Immature natural killer cell (primary cell): ENCODE measurements at places on chromosomes 7 and 10. TPM values are rescaled to one million over a fixed set of nuclear protein-coding genes. Genes with fewer than 3 reads are reported as not detected.
A peak's percentile ranks its signal among the peaks of the same experiment; 100 is the strongest.

The GPR146 gene
- 1.9 TPM for polyA plus RNA-seq

The FGFBP3 gene
- polyA plus RNA-seq: 0.48 TPM

The VENTX gene
- polyA plus RNA-seq: 0.24 TPM

The TBC1D12 gene
- 0.64 TPM for polyA plus RNA-seq

The THSD7A gene
- not detected for polyA plus RNA-seq

DNA sequence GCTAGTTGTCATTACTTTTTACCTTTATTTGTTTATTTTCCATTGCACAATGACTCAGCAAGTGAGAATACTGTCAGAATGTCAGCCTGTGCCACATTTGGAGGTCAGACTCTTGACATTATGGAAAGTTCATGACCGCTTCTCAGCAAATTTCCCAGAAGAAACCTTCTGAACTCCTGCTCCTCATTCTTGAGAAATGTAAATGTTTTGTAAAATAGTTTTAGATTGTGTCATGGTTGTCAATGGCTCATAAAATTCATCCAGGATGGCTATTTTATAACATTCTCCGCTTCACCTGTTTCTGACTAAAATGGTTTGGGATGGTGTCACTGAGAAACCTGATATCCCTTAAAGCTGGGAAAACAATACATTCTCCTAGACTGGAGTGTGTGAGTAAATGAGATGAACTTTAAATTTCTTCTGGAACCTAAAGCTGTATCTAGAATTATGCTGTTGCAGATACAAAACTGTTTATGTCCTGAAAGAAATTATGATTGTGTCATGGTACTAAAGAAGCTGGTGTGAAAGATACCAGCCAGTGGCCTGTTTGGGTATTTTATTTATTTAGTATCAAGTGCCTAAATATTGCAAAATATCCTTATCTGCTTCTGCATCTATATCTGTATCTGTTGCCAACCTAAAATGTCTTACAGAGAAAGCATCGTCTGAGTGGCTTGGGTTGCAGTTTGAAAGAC, 671.7 kb downstream of the GATA3 start:
- peaks cover 2% of the 10 kb centered on the region for H3K27me3 ChIP-seq
- H3K27ac ChIP-seq: no peak overlapping the region
- no peaks in the 10 kb centered on the region for H3K36me3 ChIP-seq
- no peak for DNase-seq

DNA sequence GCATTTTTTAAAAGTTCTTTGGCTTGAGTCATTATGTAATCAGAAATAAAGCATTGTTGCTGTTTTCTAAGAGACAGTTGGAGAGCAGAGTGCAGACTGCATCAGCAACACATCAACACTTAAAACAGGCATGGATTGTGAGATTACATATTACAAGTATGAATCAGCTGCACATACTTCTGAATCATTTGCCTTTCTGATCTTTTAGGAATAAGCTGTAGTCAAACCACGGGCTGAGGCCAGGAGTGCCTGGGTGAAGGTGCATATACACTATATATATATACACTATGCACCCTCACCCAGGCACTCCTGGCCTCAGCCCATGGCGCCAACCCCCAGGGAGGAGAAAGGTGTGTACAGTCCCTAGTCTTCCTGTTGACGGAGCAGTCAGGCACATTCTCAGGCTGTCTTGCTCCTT, 52.4 kb upstream of the DLX6 start:
- no peak overlapping the region for H3K27ac ChIP-seq
- H3K4me1 ChIP-seq: no peaks in the 10 kb centered on the region
- no peak overlapping the region for H3K4me3 ChIP-seq

DNA sequence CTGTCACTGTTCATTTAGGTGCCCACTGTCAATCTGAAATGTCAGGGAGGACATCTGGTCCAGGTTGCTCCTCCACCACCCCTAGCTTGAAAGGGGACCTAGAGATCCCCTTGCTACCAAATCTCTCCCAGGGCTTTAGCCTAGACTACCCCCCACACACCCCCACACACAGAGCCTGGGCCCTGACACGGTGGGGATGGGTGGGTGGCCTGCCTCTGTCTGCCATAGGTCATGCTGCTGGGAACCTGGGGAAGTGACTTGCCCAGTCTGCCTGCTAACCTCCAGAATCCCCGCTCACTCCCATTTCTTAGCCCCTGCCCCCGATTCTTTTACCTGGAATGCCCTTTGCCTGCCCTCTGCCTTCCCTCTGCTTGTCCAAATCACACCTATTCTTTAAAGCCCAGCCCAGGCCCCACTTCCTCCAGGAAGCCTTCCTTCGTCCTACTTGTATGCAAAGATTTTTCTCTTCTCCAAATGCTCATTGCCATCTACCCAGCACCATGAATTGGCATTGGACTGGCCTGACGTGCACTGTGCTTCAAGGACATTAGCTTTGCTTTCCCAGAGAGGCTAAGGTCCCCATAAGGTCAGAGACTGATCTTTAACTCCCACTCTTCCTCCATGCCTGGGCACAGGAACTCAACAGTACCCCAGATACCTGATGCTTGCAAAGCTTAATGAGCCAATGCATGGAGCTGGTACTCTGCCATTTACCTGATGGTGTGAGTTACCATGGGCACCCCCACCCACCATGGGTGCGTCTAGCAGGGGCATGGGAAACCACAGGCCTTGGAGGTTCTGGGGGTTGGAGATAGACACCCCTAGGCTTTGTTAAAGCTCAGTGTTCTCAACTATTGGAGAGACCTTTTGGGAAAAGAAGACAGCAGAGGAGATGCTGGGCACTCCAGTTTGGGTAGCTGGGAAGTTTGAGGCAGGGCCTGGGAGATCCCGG, 2.0 kb upstream of the SMARCD3 start:
- H3K4me1 ChIP-seq: peaks cover 27% of the 10 kb centered on the region
- H3K27ac ChIP-seq: no peak overlapping the region
- DNase-seq: no peak
- H3K4me3 ChIP-seq: peak overlapping the region; percentile 88
- H3K27me3 ChIP-seq: peaks cover 20% of the 10 kb centered on the region

DNA sequence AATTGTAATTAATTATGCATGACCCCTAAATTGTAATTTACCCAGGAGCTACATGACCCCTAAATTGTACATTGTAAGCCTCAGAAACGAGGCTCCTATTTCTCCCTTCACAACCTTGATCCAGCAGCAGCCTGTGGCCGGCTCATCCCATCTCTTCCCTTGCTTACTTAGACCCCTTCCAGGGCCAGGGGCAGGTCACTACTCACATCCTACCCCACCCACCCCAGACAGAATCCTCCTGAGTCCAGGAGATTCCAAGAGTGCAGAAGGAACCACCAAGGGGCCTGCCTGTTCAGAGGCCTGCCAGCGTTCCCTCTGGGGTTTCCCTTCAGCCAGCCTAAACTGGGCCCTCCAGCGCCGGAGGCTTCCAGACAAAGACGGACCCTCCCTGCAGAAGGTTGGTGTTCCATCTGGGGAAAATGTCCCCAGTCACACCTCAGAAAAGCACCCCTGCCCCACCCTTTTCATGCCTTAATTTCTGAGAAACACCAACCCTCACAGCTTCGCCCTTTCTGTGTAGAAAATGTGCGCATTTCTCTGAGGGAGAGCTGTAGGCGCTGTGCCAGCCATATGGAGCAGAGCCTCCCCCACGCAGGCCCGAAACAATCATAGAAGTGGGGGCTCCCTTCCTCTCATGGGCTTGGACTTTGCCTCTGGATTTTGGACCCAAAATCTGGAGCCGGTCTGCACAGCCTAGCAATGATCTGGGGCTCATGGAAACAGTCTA, 19.2 kb downstream of the LEP start:
- H3K27ac ChIP-seq: no peak overlapping the region
- no peak for DNase-seq
- no peaks in the 10 kb centered on the region for H3K4me1 ChIP-seq
- H3K4me3 ChIP-seq: no peak overlapping the region
- H3K27me3 ChIP-seq: peaks cover 8% of the 10 kb centered on the region

GRCh38 chr7:41478187-41478586, 224.7 kb downstream of the INHBA start:
- H3K4me1 ChIP-seq: no peaks in the 10 kb centered on the region
- no peaks in the 10 kb centered on the region for H3K27me3 ChIP-seq
- no peak for DNase-seq

- no peak for DNase-seq
- peaks cover 6% of the 10 kb centered on the region for H3K36me3 ChIP-seq
- H3K4me1 ChIP-seq: peaks cover 13% of the 10 kb centered on the region
- H3K27ac ChIP-seq: no peak overlapping the region
- H3K4me3 ChIP-seq: no peak overlapping the region
- H3K27me3 ChIP-seq: peaks cover 1% of the 10 kb centered on the region
These were observed 155.7 kb downstream of the MGMT start for GRCh38 chr10:129622736-129623135.

DNA sequence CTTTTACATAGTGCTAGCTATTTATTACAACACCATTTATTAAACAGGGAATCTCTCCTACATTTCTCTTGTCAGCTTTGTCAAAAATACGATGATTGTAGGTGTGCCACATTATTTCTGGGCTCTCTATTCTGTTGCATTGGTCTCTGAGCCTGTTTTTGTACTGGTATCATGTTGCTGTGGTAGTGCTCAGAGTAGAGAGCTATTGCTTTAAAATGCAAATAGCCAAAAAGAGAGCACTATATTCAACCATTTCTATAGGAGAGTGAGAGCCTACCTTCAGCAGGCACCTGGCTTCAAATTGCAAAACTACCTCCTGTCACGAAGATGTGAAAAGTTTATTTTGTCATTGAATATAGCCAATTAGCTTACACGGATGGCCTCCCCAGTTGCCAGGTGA, 8.1 kb downstream of the ZNF92 start:
- no peak overlapping the region for H3K4me3 ChIP-seq
- peaks cover 98% of the 10 kb centered on the region for H3K4me1 ChIP-seq
- H3K27me3 ChIP-seq: peaks cover 3% of the 10 kb centered on the region
- DNase-seq: no peak
- no peak overlapping the region for H3K27ac ChIP-seq
- peaks cover 7% of the 10 kb centered on the region for H3K36me3 ChIP-seq

GRCh38 chr7:81882086-81882485, 112.2 kb upstream of the HGF start:
- no peak overlapping the region for H3K27ac ChIP-seq
- no peaks in the 10 kb centered on the region for H3K4me1 ChIP-seq

GRCh38 chr7:100803398-100804161, 23.7 kb downstream of the EPHB4 start:
- no peaks in the 10 kb centered on the region for H3K4me1 ChIP-seq
- no peaks in the 10 kb centered on the region for H3K36me3 ChIP-seq
- no peak overlapping the region for H3K4me3 ChIP-seq
- peak; percentile 16 for DNase-seq
- no peak overlapping the region for H3K27ac ChIP-seq
- no peaks in the 10 kb centered on the region for H3K27me3 ChIP-seq

DNA sequence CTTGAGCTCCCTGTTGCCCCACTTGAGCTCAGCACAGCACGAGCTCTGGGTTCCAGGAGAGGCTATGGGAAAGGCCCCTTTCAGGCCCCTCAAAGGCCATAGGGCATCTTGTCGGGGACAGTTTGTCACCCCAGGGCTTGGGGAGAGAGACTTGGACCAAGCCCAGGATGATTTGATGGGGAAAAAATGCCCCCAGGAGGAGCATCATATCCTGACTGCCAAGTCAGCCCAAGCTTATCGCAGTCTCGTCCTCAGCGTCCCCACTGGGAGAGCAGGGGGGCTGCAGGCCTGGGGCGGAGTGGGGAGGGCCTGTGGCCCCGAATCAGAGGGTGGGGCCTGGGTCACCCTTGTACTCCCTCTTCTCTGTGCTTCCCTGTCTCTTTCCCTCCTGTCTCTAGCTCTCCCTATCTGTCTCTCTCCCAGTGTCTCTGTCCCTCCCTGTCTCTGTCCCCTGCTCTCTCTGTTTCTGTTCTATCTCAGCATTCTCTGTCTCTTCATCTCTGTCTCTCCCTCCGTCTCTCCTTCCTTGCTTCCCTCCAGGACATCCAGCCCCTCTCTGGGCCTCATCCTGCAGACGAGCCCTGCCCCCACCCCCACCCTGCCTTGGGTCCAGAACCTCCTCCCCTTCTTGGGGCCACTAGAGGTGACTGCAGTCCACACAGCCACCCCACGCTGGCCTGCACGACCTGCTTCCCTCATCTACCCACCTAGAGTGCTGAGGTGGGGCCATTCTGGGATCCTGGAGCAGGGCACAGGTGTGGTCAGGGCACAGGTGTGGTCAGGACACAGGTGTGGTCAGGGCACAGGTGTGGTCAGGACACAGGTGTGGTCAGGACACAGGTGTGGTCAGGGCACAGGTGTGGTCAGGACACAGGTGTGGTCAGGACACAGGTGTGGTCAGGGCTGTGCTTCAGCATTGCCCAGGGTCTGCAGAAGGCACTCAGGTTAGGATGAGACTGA, 17.3 kb upstream of the GRIFIN start:
- H3K36me3 ChIP-seq: no peaks in the 10 kb centered on the region
- no peaks in the 10 kb centered on the region for H3K4me1 ChIP-seq
- no peak for DNase-seq
- no peak overlapping the region for H3K4me3 ChIP-seq
- peaks cover 7% of the 10 kb centered on the region for H3K27me3 ChIP-seq
- H3K27ac ChIP-seq: no peak overlapping the region

GRCh38 chr7:27156916-27157701, 634 bp upstream of the HOXA7 start:
- H3K4me1 ChIP-seq: peaks cover 37% of the 10 kb centered on the region
- DNase-seq: no peak
- peaks cover 75% of the 10 kb centered on the region for H3K27me3 ChIP-seq

GRCh38 chr10:132939957-132940790, 2.2 kb downstream of the CFAP46 start:
- no peaks in the 10 kb centered on the region for H3K36me3 ChIP-seq
- DNase-seq: no peak
- peaks cover 6% of the 10 kb centered on the region for H3K4me1 ChIP-seq
- H3K27me3 ChIP-seq: peaks cover 23% of the 10 kb centered on the region
- H3K4me3 ChIP-seq: no peak overlapping the region
- no peak overlapping the region for H3K27ac ChIP-seq

DNA sequence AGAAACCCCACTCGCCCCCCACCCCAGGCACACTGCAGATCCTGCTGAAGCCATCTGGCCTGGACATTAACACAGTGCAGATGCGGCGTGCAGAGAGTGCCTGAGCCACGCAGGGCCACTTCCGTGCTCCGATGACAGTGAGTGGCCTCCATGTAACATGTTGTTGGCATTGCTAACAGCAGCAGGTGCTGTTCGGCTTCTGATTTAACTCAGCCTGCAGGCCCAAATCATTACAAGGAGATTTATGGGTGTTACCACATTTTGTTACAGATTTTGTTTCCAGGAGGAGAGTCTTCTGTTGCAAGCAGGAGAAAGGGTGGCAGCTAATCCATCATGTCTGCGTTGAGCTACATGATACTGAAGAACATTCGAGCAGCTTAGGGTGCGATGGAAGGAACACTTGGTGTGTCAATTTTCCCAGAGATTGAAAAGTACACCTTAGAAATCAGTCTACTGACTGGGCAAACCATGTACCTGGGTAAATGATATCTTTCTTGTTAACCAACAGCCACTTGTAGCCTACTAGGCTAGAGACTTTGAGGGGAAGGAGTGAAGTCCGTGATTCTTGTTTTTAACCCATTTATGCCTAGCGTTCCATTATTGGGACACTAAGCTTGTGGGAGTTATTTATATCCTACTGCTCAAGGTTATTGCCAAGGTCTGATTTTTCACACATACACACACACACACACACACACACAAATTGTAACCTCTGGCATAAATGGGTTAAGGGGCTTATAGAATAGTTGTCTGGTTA, 90.0 kb downstream of the JCAD start:
- H3K36me3 ChIP-seq: no peaks in the 10 kb centered on the region
- no peak overlapping the region for H3K4me3 ChIP-seq
- no peaks in the 10 kb centered on the region for H3K4me1 ChIP-seq
- H3K27me3 ChIP-seq: peaks cover 2% of the 10 kb centered on the region
- H3K27ac ChIP-seq: no peak overlapping the region
